ENCODE measurements at places on chromosomes 1 and 21. TPM values are rescaled to one million over a fixed set of nuclear protein-coding genes. Genes with fewer than 3 reads are reported as not detected.

The CYP4Z1 gene
- total RNA-seq: not detected

The CDCA8 gene
- total RNA-seq: 3.8 TPM

The TCEA3 gene
- 125 TPM for total RNA-seq

The ST6GALNAC3 gene
- total RNA-seq: 5.4 TPM

The RGS16 gene
- total RNA-seq: 2.3 TPM

The SLC2A5 gene
- total RNA-seq: 34.5 TPM

The RPF1 gene
- 28.8 TPM for total RNA-seq

The SHISAL2A gene
- total RNA-seq: 0.78 TPM

All from mucosa of descending colon (tissue), 3 donors.